NCI-H2171 treated with DMSO at 0.1 percent for 48 hours (cell line): ENCODE measurements at places on chromosomes 11 and 22.
A peak's percentile ranks its signal among the peaks of the same experiment; 100 is the strongest.

DNA sequence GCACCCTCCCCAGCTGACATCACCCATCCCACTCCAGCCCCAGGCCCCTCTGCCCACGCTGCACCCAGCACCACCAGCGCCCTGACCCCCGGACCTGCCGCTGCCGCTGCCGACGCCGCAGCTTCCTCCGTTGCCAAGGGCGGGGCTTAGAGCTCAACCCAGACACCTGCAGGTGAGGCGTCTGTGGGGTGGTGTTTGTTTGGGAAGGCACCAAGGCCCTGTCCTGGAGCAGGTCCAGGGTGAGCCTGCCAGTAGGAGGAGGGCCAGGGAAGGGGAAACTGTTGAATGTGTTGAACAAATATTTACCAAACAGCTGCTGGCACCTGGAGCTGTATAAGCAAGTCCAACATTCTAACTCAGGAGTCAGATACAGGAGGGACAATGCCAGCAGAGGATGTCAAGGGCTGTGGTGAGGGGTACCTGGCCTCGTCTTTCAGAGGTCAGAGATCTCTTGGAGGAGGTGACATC, 3.1 kb downstream of the VEGFB start:
- DNase-seq, result no peak

DNA sequence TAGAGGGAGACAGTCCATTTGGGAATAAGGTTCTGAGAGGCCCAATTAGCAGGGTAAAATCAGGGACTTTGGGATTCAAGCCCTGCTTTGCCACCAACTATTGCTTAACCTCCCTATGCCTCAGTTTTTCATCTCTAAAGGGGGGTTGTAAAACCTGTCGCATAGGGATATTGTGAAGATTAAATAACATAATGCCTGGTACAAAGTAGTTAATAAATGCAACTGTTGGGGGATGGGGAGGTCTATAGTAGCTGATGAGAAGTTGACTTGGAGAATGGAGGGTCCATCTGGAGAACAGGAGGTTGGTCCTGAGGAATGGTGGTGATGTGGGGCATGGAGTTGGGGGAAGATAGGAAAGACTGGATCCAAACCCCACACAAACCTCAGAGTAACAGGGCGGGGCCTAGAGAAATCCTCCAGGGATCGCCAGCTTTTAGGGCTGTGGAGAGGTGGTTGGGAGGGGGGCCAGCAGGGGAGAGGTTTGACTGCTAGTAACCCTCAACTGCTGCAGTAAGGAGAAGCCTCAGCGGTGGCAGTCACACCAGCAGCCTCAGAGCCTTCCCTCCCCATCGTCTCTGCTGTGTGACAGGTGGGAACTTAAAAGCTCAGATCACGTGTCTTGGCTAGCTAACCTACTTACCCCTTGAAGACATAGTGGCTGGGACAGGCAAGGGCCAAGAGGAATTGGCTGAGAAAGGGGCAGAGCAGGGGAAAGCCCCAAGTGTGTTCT, 1.1 kb upstream of the ABCG4 start:
- DNase-seq, result peak; percentile 59

- DNase-seq, result no peak
These were observed 599.9 kb downstream of the BUD13 start for GRCh38 chr11:116172851-116173250.

DNA sequence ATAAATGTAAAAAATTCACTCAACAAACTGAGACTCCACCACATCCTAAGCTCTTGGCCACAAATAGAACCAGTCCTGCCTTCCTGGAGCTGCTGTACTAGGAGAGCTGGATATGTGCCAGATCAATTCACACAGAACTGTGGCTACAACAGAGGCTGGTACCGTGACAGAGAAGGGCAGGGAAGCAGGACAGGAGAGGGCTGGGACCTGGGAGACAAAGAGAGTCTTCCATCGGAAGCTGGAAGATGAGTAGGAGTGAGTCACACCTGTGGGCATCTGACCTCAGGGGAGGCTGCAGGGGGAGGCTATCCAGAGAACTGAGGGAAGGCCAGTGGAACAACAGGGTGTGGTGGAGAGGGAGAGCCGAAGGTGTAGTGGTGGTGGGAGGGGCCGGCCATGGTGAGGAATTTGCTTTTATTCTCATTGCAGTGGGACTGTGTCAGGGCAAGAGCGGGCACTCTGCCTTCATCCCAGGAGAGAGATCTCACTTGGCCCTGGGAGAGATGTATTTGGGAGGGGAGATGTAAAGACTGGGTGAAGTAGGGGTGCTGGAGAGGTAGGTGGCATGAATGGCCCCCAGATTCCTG, 1.9 kb upstream of the LTBP3 start:
- peak; percentile 44 for DNase-seq

DNA sequence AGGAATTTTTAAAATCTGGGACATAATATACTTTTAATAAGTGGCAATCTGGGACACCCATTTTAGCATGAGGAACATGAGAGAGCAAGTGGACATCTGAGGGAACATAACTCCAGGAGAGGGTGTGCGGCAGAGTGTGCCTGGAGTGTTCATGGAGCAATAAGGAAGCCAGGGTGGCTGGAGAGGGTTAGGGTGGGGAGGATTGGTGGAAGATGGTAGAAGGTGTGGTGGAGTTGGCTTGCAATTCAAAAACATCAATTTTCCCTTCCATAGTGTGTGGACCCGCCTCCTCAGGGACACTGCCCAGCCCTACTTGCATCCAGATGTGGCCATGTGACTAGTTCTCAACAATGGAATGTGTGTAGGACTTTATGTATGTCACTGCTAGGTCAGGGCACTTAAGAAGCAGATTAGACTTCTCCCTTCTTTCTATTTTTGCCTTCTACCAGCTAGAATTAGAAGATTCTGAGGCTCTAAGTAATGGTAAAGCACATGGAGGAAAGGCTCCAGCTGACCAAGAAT, 4.4 kb upstream of the DENND5A start:
- no peak for DNase-seq

- no peak for DNase-seq
These were observed 35.0 kb downstream of the KCNJ1 start for GRCh38 chr11:128832121-128832497.

DNA sequence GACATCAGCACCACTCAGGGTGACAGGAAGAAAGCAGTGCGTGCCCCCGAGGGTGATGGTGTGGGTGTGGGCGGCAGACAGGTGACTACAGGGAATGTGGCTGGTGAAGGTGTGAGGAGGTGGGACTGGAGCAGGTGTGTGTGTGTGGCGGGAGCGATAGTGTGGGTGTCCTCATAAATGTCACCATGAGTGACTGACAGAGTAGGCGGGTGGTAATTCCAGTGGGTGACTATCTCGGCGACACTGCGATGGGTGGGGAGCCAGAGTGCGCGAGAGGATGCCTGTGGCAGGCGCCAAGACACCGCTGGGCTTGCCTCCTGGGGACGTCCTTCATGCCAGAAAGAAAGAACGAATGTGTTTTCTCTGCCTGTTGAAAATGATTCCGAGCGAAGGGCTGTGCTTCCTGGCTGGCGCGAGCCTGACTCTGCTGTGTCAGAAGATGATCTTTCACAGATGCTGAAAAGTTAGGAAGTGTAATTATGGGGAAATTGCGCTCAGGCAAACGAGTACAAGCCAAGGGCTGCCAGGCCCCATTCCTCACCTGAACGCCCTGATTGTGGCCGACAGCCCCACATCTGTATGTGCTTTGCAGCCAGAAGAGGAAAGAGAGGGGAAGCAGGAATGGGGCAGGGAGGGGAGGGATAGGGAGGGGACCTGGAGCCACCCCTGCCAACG, 98.8 kb upstream of the CD82 start:
- DNase-seq, result no peak

DNA sequence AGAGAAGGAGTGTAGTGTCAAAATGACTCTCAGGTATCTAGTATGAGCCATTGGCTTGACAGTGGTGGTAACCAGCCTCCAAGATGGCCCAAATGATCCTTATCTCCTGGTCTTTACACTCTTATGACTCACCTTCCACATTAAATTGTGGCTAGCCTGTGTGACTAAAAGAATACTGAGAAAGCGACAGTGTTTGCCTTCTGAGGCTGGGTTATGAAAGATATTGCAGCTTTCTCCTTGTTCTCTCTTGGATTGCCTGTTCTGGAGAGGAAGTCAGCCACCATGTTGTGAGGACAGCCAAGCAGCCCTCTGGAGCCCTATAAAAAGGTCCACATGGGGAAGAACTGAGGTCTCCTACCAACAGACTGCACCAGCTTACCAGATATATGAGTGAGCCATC, 15.8 kb downstream of the C11orf71 start:
- no peak for DNase-seq

DNA sequence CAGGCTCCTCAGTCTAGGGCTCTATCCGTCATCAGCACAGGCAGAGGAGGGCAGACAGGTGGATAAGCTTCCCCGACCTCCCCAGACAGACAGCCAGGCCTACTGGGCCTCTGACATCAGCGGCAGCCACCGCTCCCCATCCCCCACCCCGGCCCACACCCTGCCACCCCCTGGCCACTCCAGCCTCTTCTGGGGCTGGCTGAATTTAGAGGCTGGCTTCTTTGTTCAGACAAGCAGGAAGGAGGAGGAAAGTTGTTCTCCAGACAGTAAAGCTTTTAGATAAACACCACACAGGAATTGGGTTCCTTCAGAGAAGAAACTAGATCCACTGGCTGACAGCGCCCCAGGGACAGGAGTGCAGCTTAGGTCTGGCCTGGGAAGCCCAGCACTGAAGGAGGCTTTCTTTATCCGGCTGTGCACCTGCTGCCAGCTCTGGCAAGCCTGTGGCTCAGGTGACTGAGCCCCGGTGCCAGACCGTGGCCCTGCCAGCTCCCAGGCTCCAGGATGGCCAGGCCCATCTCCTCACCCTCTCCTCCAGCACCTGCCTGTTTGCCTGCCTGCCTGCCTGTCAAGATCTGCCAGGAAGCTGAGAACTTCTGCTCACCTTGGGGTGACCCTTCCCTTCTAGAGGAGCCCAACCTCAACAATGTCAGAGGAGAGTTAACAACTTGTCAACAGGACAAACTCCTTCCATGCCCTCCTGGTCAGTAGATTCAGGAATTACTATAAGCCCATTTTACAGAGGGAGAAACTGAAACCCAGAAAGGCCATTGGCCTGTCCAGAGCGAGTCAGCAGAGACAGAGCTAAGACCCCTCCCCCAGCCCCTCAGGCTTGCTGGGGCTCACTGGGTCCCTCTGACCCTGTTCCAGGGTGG, 44.0 kb upstream of the KLHL35 start:
- DNase-seq, result peak; percentile 48

DNA sequence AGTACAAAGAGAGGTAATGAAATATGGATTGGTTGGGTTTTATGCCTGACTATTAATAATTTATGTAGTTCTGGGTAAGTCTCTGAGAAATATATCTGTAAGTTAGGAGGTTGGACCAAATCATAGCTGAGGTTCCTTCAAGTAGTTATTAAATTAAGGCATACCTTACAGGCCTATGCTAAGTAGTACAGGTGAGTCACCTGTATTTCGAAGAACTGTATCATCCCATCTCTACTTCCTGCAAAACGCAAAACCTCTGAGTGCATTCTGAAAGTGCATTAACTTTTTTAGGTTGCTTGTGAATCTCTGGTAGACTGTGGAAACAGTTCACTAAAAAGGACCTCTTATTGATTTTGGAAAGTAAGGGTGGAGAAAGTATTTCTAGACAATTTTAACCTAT, 37.1 kb downstream of the APOL5 start:
- no peak for DNase-seq

GRCh38 chr22:37627121-37627520, 12.3 kb upstream of the SH3BP1 start:
- no peak for DNase-seq

DNA sequence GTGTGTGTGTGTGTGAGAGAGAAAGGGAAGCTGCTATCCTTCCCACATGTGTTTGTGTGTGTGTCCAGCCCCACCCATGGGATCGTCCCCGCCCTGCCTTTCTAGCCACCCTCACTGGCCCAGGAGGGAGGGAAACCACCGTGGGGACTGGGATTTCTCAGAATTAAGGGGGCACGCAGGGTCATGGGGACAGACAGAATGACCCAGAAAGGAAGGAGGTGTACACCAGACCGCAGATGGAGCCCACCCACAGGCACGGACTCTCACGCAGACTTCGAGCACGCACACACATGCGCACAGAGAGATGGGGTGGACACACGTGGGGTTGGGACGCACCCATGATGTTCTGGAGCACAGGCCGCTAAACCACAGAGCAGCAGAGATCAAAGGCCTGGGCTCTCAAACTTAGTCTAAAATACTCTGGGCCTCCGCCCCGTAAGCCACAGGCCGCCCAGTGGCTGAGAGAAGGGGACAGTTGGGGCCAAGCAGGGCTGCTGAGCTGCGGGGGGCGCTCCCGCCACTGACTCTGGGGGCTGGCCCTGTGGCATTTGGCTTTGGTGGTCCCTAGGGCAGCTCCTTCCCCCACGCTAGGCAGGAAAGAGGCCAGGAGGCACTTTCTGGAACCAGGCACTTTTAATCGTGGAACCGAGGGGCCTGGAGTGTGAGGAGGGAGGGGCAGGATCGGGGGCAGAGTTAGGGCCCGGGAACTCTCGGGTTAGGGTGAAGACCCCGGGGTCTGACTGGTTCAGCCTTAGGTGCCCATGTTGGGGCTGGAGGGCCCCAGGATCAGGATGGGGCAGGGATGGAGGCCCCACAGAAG, 1.5 kb downstream of the IFITM5 start:
- DNase-seq, result no peak

- DNase-seq, result no peak
These were observed 943.9 kb downstream of the OPCML start for GRCh38 chr11:132588366-132588765.

- no peak for DNase-seq
These were observed 10.6 kb downstream of the FLI1 start for GRCh38 chr11:128704517-128704916.

- DNase-seq, result no peak
These were observed 5.4 kb upstream of the TMEM86A start for GRCh38 chr11:18692941-18693760.

DNA sequence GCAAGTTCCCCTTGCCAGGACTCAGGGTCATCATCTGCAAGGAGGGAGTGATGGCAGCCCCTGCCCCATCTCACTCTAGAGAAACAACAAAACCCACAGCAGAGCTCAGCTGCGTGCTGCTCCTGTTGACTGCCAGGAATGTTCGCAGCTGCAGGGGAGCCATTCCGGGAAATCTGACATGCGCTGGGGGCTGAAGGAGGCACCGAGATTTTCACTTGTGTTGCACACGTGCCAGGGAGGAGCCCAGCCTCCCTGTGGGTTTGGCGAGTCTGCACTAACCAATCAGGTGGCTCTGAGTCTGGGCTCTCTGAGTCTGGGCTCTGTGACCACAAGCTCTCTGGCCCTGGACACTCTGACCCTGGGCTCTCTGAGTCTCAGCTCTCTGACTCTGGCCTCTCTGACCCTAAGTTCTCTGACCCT, 10.5 kb downstream of the FGF3 start:
- DNase-seq, result no peak

GRCh38 chr11:1518301-1518700, 31.7 kb upstream of the MOB2 start:
- no peak for DNase-seq

- DNase-seq, result no peak
These were observed 51.1 kb downstream of the MUC6 start for GRCh38 chr11:985406-985805.

DNA sequence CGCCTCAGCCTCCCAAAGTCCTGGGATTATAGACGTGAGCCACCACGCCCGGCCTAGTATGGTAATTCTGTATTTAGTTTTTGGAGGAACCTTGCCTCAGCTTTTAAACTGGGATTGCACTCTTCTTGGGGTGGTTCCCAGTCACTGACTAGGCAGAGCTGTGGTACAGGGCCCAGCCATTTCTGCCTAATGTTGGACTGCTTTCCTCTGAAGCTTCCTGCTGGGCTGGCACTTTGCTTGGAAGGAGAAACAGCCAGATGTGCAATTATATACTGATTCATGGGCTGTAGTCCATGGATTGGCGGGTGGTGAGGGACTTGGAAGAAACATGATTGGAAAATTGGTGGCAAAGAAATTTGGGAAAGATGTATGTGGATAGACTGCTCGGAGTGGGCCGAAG, 17.6 kb upstream of the MCHR1 start:
- DNase-seq, result no peak
